Amniotic epithelial cell (primary cell): ENCODE measurements at places on chromosomes 11 and 22.

- DNase-seq, result no peak
Measured at GRCh38 chr11:95035316-95035715, 10.3 kb downstream of the KDM4E start.

- DNase-seq, result no peak
Measured at GRCh38 chr22:39349506-39349966, 255 bp upstream of the SYNGR1 start.

DNA sequence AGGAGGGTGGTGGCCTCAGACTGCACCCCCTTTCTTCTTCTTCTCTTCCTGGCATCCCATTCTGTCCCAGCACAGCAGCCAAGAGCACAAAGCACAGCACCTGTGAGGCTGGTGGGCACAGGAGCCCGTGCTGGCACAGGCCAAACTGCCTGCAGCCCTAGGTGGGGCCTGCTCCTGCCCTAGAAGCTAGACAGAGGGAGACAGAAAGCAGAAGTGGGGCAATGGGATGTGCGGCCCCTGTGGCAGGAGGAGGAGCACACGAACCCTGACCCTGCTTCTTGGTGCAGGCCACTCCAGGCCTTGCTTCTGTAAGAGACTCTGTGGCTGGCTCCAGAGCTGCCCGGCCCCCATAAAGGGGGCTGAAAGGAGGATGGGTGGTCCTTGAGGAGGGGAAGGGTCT lies 3.9 kb upstream of the PTS start:
- no peak for DNase-seq

DNA sequence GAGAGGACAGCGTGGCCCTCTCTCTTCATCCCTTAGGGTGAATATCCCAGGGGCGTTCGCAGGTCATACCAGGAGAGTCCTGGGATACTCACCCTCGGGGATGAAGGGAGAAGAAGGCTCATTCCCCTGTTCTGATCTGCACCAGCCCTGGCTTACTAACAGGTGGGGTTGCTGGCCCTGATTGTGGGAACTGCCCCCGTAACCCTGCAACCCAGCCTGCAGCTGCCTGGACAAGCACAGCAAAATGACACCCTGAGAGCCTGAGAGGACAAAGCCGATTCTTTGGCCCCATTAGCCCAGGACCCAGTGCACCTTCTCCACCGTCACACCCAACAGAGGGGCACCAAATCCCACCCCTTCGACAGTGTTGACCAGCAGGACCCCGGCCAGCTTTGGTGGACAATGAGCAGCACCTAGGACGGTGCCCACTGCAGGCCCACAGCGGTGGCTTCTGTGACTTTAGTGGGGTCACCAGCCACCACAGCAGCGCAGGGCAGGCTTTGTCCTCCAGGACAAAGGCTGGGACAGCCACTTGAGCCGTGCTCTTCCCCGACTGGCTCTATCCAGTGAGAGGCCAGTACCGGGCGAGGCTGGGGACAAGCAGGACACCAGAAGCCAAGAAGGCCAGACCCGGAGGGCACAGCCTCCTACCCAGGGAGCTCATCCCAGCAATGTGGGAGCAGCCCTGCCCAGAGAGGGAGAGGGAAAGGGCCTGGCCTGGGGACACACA lies 98.5 kb upstream of the RTL6 start:
- DNase-seq, result no peak

- peak; percentile 50 for DNase-seq
Measured at GRCh38 chr22:22687638-22688500, 43.5 kb downstream of the GGTLC2 start.

- DNase-seq, result no peak
Measured at GRCh38 chr22:46115755-46116490, 34.4 kb upstream of the PPARA start.

DNA sequence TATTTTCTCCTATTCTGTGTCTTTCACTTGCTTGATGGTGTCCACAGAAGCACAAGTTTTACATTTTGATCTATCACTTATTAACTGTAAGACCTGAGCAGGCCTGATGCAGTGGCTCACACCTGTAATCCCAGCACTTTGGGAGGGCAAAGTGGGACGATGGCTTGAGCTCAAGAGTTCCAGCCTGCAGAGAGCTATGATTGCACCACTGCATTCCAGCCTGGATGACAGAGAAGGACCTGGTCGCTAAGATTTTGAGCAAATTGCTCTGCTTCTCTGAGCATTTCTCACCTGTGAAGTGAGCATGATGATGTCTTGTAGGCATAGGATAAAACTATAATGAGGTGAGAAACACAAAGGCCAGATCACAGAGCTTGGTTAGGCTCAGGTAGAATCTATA lies 6.7 kb downstream of the CCDC87 start:
- no peak for DNase-seq

DNA sequence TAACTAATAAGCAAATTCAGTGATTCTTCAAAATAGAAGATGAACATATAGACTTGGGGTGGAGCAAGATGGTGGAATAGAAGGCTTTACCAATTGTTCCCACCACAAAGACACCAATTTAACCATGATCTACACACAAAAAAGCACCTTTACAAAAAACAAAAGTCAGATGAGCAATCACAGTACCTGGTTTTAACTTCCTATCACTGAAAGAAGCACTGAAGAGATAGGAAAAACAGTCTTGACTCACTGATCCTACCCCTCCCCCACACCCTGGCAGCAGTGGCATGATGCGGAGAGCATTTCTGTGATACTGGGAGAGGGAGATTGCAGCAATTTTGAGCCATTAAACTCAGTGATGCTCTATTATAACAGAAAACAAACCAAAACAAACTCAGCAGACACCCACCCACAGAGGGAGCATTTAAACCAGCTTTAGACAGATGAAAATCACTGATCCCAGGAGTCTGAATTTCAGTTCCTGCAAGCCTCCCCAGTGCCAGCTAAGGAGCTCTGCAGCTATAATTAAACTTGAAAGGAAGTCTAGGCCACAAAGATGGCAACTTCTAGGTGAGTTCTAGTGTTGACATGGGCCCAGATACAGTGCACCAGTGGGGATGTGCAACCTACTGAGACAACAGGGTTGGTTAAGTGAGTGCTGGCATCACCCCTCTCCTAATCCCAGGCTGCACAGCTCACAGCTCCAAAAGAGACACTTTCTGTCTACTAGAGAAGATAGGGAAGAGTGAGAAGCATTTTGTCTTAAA lies 161.8 kb upstream of the GRIA4 start:
- DNase-seq, result no peak

DNA sequence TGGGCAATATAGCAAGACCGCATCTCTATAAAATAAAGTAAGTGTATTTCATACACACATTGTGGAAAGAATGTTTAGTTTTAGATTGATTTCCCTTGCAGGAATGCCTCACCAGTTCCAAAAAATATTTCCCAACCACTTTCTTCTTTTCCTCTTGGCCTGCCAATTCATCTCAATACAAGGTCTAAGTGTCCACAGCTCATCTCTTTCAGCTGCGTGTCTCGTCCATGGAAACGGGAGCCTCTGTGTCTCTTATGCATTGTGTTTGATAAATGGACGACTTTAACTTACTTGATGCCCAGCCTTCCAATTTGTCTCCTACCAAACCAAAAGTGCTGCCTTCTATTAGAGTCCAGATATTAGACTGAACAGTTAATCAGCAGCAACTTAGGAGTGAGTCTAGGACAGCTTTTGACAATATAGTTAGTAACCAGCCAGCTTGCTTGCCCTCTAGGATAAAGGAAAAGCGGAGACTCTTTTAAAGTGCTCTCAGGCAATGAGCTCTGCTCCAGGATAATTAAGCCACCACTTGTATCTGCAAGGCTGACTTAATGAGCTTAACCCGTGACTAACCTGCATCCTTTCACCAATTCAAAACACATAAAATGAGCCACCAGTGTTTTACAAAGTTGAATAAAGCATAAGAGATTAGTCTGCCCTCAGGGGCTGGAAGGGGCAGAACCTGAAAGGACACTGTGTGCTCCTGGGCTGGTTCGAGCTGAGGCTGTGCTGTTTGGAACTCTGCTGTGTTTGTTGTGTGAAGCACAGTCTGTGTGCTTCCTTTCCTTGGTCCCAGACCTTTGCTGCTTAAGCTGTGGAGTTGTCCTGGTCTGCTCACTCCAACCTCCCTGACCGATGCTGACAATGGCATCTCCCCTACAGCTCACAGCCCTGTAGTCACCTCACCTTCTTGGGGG lies 27.5 kb downstream of the FBXO7 start:
- DNase-seq, result no peak

GRCh38 chr11:107733518-107733917 lies 21.7 kb upstream of the SLN start:
- no peak for DNase-seq

- DNase-seq, result no peak
Measured at GRCh38 chr11:132073787-132074186, 703.4 kb downstream of the NTM start.

GRCh38 chr11:80432057-80432456 lies 991.2 kb upstream of the TENM4 start:
- no peak for DNase-seq

DNA sequence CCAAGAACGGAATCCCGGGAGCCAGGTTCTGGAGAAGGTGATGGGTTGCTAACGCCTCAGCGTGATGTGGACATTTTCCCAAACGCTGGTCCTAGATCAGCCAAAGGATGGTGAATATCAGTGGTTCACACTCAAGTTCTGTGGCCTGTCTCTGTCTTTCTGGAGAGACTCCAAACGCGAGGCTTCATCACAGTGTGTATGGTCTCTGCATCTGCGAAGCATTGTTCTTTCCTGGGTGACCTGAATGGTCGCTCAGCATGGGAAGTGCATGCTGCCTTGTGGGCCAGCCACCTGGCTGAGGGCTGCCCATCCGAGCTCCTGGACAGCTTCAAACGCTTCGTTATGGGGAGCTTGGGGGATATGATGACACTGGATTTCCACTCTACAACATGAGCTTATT lies 810.0 kb downstream of the TBC1D22A start:
- DNase-seq, result no peak

DNA sequence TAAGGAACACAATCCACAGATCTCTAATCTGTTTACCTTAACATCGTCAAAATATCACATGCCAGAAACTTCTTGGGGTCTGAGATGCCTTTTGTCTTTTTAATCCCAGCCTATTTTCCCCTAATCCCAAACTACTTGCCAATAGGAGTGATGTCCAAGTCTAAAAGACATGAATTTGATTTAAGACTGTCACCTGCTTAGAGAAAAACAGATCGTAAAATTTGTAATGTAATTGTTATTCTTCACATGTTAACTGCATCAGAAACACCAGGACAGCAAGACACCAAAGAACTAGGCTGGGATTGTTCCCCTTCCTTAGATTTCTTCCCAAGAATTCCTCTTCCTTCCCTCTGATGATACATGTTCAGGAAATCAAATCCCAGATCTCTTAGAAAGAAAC lies 198.1 kb upstream of the ARHGAP20 start:
- DNase-seq, result no peak

GRCh38 chr11:97570636-97571035 lies 1180.8 kb downstream of the JRKL start:
- DNase-seq, result no peak

GRCh38 chr11:110972640-110973039 lies 260.4 kb upstream of the ARHGAP20 start:
- peak; percentile 98 for DNase-seq
